ENCODE measurements at places on chromosomes 16 and 17.

GRCh38 chr17:83050651-83051395, 28.6 kb upstream of the METRNL start:
- DNase-seq: no peak

DNA sequence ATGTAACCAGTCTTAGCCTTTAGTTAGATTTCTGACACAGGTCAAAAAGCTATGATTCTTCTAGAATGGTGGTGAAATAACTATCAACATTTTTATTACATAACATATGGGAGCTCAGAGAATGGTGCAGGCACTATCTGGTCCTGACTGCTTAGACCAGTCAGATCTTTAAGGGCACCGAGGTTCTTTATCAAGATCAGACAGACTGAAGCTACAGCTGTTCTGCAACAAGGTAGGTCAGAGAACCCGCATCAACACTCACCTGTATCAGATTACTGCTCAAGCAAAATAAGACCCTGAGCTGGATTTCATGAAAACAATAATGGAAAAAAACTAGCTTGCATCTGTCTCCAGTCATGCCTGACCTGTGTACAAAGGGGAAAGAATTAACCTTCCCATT, 160.4 kb downstream of the KCNJ2 start:
- DNase-seq: no peak

DNA sequence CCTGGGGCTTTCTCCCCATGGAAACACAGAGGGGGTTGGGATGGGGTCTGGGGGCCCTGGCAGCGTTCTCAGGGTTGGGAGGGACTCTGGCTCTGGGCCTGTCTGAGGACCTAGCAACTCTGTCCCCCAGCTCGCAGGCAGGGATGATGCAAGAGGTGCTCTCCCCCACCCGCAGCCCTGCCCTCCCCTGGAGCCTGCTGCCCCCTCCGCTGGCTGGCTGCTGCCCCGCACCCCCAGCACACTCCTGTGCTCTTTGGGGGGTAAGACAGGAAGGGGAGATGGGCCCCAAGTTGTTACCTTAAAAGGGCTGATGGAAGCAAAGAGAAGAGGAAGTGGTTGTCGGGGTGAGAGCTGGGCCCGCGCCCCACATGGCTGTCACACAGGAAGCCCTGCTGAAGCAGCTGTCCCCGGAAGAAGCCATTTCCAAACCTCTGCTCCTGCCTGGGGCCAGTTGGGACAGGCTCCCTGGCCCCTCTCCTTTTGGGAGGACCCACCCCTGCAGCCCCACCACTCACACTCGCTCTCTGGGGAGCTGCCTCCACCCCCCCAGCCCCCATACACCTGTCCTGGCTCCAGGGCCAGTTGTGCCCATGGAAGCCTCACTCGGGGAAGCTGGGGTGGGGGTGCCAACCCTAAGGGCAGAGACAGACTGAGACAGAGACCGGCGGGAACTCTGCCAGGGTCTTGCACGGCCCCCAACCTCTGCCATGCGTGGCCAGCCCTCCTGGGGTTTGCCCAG, 2.5 kb downstream of the CORO1A start:
- DNase-seq: no peak

- DNase-seq: no peak
Observed at GRCh38 chr16:30139583-30140481, 16.8 kb upstream of the MAPK3 start.

GRCh38 chr16:82651921-82652601, 25.3 kb downstream of the CDH13 start:
- DNase-seq: no peak

DNA sequence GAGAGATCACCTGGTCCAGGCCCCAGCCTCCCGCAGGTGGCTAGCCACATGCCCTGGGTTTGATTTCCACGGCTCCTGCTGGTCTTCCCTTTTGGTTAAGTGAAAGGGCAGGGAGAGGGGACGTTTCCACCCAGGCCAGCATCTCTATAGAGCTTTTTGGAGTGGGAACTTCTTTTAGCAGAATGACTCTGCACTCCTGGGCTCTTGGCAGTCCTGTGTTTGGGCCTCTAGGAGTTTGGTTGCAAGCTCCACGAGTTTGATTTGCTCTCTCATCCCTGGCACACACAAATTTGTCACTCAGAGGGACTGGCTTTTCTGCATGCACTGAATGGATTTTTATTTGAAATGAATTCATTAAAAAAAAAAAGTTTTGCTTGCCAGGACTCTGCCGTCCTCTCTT, 32.8 kb downstream of the MSI2 start:
- no peak for DNase-seq

DNA sequence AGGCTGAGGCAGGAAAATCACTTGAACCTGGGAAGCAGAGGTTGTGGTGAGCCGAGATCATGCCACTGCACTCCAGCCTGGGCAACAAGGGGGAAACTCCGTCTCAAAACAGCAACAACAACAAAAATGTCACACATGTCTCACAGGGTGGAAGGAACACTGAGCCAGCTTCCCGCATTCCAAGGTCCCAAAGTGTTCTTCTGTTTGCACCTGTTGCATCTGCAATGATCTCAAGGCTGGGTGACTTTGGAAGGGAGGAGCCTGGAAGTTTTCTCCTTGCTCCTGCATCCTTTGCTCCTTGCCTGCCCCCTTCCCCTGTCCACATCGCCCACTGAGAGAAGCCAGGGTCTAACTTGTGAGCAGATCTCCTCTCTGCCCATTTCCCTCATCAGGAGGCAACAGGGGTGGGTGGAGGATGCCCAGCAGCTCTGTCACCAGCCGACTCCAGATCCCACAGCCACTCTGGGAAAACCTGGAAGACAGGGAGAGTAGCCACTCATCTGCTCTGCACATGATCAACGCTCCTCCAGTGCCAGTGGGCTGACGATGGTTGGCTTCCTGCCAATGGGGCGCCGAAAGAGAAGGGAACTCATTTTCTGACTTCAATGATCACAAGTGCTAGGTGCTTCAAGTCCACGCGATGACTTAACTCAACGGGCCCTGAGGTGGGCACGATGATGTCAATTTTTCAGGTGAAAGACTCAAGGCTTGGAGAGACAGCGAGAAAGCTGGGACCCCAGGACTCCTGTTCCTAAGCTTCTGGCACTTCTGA, 12.6 kb downstream of the CHST6 start:
- no peak for DNase-seq

- DNase-seq: no peak
Observed at GRCh38 chr17:77707546-77707945, 251.0 kb upstream of the TNRC6C start.
